Coronary artery (tissue), 2 donors: ENCODE measurements at places on chromosomes 11 and 22.

DNA sequence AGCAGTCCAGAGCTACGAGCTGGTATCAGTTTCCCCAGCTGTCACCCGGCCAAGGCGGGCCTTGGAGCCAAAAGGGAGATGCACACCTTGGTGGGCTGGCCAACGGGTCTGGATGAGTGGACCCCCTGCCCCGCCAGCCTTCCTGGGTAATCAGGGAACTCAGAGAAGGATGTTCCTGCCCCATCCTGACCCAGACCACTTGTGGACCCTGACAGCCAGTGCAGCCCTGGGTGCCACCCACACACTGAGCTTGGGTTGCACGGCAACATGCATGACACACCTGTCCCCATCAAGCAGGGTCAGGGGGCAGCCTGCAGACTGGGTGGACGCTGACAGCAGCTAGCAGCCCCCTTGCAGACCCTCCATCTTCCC is 8.6 kb downstream of the SLC25A1 start:
- peak; percentile 75 for DNase-seq

- DNase-seq = no peak
Observed at GRCh38 chr11:70566768-70567530, 168.6 kb downstream of the CTTN start.

DNA sequence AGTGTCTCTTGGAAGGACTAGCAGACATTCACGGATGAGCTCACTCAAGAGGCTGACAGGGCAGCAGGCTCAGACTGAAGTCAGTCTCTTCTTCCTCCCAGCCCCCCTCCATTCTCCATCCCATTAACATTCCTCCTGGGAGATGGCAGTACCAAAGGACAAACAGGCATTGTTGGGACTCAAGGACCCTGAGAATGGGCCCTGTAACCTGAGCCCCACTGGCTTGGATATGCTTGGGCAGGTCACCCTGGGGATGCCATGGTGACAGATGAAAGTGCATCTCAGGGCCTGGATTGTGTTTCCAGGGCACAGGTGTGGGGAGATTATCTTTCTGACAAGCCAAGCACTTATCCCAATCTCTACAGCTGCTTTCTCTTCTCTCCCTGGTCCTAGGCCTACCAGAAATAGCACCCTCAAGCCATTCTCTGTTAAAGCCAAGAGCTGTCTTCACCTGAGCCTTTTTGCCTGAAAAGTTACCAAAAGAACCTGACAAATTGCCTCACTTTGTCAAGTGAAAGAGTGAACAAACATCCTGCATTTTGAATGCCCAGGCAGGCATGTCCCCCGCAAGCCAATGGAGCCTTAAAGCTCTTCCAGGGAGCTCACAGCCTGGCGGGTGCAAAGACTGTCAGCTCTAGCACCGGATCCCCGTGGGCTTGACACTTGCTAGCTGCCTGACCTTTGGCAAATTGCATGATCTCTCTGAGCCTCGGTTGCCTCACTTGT is 366.0 kb upstream of the NARS2 start:
- DNase-seq = no peak

DNA sequence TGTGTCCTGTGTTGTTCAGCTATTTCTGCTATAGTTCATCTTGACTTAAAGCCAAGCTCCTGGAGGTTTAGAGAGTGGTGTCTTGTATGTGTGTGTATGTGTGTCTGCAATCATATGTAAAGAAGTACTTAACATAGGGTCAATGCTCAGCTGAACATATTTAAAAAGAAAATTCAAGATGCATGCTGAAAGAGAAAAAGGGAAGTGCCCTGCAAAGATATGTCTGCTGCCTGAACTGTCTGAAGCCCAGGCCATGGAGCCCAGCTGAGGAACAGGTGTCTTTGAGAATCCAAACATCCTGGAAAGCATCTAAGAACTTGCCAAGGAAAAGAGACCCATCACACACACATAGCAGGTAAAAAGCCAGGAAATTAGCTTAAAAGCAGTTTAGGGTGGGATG is 6.6 kb downstream of the TCN1 start:
- DNase-seq = no peak

DNA sequence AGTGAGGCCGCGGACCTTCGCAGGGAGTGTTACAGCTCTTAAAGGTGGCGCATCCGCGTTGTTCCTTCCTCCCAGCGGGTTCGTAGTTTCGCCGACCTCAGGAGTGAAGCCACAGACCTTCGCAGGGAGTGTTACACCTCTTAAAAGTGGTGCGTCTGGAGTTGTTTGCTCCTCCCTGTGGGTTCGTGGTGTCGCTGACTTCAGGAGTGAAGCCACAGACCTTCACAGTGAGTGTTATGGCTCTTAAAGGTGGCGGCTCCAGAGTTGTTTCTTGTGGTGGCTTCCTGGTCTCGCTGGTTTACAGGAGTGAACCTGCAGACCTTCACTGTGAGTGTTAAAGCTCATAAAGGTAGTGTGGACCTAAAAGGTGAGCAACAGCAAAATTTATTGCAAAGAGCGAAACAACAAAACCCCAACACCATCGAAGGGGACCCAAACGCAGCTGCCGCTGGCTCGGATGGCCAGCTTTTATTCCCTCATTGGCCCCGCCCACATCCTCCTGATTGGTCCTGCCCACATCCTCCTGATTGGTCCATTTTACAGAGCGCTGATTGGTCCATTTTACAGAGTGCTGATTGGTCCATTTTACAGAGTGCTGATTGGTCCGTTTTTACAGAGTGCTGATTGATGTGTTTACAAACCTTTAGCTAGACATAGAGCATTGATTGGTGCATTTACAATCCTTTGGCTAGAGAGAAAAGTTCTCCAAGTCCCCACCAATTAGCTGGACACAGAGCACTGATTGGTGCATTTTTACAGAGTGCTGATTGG is 1.2 kb upstream of the TMEM45B start:
- DNase-seq = no peak

DNA sequence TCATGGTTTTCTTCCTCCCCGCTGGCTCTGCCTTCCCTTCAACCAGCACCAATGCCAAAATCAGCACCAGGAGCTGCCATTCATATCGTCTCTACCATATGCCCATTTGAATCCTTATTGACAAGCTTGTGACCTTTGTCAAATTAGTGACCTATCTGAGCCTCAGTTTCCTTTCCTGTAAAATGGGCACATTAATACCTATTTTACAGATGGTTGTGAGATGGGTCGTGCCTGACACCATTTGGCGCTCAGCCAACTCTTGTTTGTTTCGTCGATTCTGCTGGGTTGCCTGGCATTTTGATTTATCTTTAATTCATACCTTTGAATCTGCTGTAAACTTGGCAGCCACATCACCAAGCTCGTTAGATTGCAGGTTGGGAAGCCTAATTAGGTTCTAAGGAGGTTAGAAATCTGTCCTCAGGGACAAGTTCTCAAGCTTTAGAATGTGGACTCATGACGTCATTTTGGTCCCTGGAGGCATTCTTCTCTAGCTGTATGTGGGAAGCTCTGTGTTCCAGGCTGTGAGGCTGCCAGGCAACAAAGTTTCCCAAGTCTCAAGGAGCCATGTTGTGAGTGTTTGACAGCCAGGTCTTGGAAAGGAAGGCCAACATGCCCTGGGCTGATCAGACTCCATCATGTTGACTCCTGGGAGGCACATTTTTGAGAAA is 61.0 kb downstream of the RPS6KA4 start:
- DNase-seq = peak; percentile 82

- DNase-seq = no peak
Observed at GRCh38 chr11:123354371-123354975, 75.6 kb upstream of the GRAMD1B start.

DNA sequence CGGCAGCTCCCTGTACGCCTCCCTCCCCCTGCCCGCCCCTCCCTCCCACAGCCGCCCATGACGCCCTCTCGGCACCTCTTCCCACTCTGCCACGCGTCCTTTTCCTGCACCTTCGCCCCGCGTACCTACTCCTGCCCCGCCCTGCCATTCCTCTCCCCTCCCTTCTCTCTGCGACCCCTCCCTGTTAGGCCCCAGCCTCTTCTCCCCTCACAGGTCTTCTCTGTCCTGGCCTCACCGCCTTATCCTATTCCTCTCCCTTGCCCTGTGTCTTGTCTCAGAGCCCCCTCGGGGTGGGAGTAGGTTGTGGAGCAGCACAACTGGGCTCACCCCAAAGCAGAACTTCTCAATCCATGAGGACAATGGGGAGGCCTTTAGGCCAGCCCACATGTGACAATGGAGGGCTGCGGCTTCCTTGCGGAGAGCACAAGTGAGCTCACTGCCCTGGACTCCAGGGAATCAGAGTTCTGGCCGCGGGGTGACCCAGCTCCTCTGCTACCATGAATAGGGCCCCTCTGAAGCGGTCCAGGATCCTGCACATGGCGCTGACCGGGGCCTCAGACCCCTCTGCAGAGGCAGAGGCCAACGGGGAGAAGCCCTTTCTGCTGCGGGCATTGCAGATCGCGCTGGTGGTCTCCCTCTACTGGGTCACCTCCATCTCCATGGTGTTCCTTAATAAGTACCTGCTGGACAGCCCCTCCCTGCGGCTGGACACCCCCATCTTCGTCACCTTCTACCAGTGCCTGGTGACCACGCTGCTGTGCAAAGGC is 539 bp downstream of the SLC35C1 start:
- DNase-seq = no peak

- no peak for DNase-seq
Observed at GRCh38 chr22:38314051-38314932, 2.9 kb downstream of the CSNK1E start.

DNA sequence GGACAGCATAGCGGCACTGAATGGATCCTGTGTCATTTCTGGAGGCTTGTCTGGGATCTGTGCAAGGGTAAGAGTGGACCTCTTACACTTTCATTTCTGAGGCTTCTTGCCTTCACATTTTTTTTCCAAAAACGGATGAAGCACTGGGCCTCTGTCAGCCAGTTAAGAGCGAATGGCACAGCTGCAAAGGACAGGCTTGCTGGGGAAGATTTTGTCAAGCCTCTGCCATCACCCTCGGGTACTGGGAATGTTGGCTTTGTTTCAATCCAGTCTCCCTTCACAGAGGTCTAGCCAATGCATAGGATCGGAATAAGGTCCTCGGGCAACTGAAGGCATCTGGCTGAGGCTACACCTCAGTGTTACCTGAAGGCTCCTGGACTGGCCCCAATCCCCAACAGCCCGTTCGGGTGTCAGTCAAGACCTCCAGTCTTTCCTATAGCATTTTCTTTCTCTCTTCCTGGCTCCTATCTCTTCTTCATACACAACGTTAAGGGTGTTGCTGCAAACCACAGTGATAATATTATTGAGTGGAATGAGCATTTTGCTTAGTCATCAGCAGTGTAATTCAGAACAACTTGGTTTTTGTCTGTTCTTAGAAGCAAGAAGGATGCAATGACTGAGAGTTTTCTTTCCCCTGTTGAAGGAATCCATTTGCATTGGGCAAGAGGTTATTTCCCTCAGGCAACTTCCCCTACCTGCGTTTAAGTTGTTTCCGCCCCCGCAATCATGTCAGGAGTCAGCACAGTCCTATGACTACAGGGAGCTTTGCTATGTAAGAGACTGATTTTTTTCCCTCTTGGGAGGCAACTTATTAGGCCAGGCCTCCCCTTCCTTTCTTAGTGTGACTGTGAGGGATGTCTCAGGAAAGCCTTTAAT is 22.8 kb downstream of the NPAT start:
- no peak for DNase-seq

DNA sequence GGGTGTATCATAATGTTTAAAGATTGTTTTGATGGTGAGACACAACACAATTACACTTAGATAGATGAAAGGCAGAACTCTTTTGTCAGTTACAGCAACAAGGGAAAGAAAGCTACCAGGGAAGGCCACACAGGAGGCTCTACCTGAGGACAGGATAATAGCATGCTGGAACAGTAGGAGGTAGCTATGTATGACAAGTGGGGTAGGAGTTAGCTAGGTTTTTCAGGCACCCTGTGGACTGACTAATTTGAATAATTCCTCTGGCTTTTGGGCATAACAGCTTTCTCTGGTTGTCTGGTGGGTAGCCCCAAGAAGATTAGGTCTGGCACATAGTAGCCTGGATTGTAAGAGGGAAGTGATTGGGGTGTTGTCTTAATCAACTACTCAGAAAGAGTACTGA is 475.4 kb upstream of the CHORDC1 start:
- DNase-seq = no peak

GRCh38 chr11:113016905-113017304 is 55.7 kb downstream of the NCAM1 start:
- DNase-seq = no peak

- DNase-seq = no peak
Observed at GRCh38 chr11:131644204-131644795, 273.9 kb downstream of the NTM start.

GRCh38 chr11:30487200-30487898 is 98.8 kb downstream of the MPPED2 start:
- DNase-seq = no peak

- no peak for DNase-seq
Observed at GRCh38 chr11:129719037-129719436, 96.6 kb upstream of the TMEM45B start.

DNA sequence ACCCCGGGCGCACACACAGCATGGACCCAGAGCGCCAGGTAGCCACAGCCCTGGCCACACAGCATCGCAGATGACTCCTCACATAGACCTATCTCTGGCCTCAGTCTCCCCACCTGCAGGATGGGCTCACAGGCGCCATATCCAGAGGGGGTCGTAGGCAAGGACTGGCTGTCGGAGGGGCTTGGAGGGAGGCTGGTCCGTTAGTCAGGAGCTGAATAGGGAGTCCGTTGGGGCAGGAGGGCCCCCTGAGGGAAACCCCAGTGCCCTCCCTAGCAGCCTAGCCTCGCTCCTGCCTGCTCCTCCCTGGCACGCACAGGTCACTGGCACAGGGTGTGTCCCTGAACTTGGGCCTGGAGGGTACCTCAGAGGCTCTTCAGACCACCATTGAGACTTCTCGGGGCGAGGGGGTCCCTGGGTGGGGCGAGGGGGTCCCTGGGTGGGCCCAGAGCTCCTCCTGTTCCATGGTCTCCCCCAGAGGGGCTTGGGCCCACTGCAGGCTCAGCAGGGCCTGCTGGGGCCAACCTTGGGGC is 2.0 kb downstream of the PLXNB2 start:
- no peak for DNase-seq
